ENCODE measurements at places on chromosomes 6 and 20.

DNA sequence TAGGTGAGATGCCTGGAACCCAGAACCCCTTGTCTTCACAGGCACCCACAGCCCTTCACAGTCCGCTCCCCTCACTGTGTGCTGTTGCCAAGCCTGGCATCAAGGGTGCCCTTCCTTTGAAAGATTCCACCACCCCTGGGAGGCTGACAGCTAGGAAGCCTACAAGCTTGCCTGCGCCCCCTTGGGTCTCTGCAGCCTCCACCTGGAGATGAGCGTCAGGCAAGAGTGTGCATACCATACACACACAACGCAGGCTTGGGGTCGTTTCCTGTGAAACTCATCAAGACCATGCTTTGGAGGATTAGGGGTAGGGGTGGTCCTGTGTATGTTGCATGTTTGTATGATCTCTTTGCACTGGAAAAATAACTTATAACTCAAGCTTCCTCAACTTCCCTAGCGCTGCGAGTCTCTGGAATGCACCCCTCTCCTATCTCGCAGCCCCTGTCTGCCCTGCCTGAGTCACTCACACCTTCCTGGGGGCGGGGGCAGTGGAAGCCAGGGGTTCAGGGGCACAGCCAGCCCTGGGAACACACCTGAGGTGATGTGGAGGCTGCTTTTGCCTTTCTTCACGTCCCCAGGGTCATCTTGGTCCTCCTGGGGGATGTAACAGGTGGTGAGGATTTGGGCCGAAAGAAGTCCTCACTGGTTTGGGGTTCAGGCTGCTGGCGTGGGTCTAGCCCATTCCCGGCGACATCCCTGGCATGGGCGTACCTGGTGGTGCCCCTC is 67.2 kb downstream of the SSR1 start:
- no peak for DNase-seq

DNA sequence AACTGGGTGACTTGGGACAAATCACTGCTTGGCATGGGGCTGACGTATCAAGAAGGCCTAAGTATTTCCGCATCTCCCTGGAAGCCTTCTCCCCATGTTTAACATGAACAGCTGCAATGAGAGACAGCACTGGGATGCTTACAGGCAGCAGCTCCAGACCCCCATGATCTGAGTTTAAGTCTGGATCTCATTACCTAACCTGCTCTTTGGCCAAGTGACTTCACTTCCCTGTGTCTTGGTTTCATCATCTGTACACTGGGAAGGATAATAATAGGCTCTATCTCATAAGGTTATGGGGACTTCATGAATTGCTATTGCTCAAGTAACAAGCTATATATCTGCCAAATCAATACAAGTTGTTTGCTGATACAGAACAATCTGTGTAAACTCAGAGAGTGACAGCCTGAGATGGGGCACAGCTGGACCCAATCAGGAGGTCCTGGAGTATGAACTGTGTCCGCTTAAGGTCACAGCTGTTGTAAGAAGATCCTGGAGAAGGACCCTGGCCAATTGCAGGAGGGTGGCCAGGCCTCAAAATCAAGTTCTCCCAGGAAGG is 56.0 kb downstream of the TGM2 start:
- no peak for DNase-seq

- DNase-seq, result no peak
Measured at GRCh38 chr6:166346965-166347364, 4.6 kb upstream of the SFT2D1 start.

- DNase-seq, result peak; percentile 68
Measured at GRCh38 chr6:31681135-31681671, 336 bp upstream of the LY6G5C start.

- no peak for DNase-seq
Measured at GRCh38 chr6:134626086-134626485, 308.2 kb upstream of the SGK1 start.

GRCh38 chr20:15716256-15716655 is 857.0 kb downstream of the KIF16B start:
- no peak for DNase-seq

DNA sequence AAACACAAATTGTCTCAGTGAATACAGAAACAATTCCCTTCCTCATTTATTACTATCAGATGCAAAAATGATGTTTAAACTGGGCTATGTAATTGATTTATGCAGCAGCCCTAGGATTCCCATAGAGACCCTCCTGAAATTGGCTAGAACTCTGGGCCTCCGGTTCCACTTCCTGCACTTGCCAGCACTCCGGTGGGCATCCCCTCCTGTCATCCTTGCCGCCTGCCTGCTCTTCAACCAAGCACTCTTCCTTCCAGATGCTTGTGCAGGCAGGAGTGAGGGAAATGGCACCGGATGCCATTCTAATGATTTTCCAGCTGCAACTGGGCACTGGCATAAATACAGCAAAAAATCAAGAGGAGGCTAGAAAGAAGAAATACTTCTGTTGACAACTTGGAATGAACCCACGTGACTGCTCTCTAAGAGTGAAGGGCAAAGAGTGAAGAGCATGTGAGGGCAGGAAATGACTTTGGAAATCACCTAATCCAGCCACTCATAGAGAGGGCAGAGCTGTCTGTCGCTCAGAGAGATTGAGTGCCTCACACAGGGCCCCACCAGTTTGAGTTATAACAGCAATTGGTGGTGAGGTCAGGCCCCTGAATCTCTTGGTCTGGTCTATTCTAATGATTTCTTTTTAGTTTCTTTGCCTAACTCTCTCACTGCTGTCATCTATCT is 3.7 kb upstream of the NEDD9 start:
- no peak for DNase-seq

Data from RPMI8226 (cell line).